NCI-H460 (cell line): ENCODE measurements at places on chromosomes 1 and 21.

DNA sequence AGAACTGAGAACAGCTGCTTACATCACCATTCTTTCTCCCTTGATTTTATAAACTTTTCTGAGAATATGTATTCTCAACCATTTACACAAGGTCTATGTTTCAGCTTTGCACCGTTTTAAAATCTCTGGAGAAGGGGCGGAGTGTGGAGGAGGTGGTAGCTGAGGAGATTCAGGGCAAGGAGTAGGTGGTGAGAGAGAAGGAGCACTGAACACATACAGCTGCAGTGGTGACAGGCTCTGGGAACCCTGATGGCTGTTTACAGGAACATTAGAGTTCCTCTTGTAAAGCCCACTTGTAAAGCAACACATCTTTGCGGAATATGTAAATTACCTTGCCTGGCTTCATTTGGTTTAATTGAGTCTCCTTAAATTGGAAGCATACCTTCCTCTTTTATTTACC lies 89.7 kb downstream of the SMYD2 start:
- no peak for DNase-seq

DNA sequence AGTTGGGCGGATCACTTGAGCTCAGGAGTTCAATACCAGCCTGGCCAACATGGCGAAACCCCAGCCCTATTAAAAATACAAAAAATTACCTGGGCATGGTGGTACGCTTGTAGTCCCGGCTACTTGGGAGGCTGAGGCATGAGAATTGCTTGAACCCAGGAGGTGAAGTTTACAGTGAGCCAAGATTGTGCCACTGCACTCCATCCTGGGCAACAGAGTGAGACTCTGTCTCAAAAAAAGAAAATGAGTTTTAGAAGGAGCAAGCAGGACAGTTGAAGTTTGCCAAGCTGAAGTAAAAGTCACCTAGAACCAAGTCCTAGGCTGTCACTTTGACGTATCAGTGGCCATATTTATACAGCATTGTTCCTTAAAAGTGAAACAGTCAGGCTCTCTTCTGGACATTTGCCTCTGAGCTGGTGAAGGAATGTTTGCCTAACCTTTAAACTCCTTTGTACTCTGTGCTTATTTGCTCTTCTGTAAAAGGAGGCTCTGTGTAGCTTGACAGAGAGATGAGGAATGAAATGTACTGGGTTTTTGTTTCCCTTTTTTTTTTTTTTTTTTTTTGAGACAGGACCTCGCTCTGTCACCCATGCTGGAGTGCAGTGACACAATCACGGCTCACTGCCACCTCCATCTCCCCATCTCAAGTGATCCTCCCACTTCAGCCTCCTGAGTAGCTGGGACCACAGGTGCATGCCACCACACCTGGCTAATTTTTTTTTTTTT lies 2.8 kb downstream of the RAB4A start:
- no peak for DNase-seq

- DNase-seq: no peak
Observed at GRCh38 chr1:68168545-68169171, 63.7 kb downstream of the WLS start.

GRCh38 chr1:225595974-225596551 lies 56.9 kb downstream of the ENAH start:
- no peak for DNase-seq
